ENCODE measurements at places on chromosomes 5 and 9.

DNA sequence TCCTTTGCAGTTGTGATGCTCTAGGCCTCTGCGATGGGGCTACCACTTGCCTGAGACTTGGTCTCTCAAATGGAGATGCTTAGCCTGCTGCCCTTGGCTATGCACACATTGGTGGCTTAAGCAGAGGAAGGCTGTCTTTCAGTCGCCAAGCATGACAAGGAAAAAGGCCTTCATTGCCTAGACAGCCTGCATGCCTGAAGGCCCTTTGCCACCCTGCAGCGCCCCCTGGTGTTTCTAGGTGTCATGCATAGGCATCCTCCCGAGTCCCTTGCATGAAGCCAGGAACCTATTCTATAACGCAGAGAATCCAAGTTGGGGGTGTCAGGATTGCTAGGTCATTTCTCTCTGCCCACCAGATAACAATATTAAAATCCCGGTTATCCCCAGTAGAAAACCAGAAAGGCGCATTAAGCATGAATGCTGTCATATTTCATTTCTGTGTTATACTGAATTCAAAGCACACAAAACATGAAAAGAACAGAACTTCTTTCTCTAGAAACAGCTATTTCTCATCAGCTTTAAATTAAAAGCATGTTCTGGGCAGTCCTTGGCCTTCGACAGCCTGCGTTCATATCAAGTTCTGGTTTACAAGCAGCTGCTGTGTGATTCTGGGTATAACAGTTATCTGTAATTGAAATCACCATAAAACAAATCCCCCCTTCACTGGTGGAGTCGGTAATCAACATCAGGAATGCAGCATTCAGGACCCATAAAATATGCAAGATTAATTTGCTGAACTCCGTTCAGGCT, 59.7 kb upstream of the TRPC7 start:
- no peak for DNase-seq

DNA sequence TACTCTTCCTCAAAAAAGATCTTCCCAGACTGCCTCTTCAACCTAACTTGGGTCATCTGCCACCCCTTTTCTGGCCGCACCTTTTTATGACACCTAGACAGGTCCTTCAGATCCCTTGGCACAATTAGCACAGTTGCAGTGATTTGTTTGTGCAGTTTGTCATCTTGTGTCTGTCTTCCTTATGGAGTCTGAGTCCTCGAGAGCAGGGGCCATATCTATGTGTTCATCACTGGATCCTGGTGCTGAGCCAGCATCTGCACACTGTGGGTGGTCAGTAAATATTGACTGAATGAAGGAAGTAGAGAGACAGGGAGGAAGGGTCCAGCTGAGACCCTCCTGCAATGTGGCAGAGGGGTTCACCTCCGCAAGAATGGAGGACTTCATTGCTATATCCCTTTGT, 14.4 kb downstream of the ERGIC1 start:
- no peak for DNase-seq

DNA sequence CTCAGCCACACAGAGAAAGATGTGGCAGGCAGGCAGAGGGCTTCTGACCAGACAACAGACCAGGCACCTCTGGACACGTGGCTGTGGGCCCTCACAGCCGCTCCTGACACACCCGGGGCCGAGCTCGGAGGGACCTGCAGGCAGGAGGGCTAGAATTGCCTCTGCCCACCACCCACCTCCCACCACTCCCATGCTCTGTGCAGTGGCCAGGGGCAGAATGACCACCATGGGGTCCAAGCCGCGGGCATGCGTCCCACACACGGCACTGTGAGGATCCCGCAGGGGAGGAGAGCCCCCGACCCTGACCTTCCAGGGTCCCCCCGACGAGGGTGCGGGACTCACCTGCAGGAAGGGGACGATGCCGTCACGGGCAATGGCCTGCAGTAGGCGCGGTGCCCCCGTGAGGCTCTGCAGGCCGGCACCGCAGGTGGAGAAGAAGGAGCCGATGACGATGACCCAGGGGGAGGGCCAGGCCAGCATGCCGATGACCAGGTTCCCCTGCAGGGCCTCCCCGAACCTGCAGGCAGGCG, 34.3 kb downstream of the SLC12A7 start:
- DNase-seq: no peak

- DNase-seq: no peak
These were observed 81.4 kb downstream of the NSUN2 start for GRCh38 chr5:6551287-6551954.

DNA sequence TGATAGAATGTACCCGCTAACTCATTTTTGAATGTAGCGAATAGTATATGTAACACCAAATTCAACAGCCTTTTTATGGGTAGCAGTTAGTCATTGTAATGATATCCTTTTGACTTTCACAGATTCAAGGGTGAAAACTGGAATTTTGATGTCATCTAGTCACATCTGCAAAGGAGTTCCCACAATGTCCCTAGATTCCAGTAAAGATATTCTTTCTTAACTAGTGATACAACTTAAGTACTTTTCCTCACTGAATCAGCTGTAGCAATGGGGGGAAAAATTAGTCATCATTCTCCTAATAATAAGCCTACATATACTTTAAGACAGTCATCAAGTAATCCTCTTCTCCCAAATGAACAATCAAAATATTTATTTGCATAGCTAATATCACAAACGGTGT, 11.5 kb upstream of the SSBP2 start:
- no peak for DNase-seq

Data from CD4-positive, alpha-beta T cell treated with Interferon alpha-2 for 1 hour (primary cell).